Activated naive CD4-positive, alpha-beta T cell treated with anti-CD3 and anti-CD28 coated beads, Interleukin-2, amount 50 U/mL, for 16 hours (primary cell): ENCODE measurements at places on chromosomes 4 and X.

DNA sequence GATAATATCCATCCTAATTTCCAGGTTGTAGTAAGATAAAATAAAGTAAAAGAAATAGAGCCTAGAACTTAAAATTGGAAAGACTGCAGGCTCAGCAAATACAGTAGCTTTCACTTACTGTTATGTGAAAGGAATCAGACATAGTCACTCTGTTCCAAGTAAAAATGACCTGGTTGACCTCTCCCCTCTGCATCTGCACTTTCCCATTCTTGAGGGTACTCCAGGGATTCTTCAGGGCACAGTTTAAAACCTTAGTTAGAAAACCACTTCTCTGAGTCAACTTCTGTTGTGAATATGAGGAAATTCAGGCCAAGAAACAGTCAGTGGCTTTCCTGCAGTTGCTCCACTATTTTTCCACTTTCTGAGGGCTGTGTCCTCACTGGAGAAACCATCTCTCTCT is 42.9 kb downstream of the FRAS1 start:
- DNase-seq, result no peak

GRCh38 chr4:81635739-81636138 is 164.0 kb upstream of the RASGEF1B start:
- no peak for DNase-seq

- DNase-seq, result no peak
Observed at GRCh38 chr4:84878546-84878945, 87.9 kb downstream of the WDFY3 start.

- no peak for DNase-seq
Observed at GRCh38 chr4:2906218-2906617, 57.0 kb downstream of the NOP14 start.

DNA sequence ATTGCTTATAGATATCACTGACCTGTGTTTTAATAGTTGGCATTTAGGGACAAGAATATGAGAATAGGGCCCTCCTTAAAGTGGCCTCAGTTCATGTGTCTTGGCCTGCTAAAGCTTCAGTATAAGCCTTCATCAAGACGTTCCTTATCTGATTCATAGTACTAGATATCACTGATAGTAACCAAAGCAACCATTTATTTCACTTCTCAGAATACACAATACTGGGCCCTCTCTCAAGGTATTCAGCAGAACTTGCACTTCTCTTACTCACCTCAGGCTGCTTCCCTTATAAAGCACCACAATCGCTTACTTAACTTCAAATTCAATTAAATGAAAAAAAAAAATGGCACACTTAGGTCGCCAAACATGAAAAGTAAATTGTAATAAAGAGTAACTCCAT is 259.4 kb upstream of the PCDH7 start:
- DNase-seq, result no peak

DNA sequence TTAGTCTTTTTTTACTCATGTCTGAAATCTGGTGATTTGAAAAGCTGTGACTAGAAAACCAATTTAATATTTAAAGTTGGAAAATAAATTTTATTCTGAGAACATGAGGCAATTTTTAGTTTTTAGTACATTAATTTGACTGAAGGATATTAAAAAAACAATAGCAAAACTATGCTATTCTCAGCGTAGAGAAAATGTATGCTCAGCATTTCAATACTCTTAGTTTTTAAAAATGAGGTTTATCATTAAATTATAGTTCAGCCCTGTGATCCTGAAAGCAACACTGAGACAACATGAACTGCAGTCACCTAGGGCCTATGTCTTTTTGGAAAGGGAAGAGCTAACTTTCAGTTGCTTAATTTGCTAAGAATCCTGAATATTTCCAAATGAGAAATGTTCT is 9.5 kb downstream of the GALNT7 start:
- DNase-seq, result no peak

DNA sequence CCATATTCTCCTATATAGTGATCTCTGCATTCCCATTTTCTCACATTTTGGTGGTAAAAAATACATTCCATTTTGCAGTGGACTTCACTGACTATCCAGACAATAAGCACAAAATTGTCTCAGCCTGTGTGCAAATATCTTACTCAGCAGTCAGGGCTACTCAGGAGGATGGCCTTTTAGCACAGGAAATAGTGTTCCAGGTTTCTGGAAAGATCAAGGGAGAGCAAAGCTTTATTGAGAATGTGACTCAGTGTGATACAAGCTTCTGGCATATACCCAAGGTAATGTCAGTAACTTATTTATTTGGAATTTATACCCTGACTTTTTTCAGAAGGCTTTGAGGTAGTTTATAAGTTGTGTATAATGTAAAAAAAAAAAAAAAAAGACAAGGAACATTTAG is 233.4 kb downstream of the TEX13A start:
- DNase-seq, result no peak

- DNase-seq, result no peak
Observed at GRCh38 chr4:85703096-85703495, 228.1 kb downstream of the ARHGAP24 start.

DNA sequence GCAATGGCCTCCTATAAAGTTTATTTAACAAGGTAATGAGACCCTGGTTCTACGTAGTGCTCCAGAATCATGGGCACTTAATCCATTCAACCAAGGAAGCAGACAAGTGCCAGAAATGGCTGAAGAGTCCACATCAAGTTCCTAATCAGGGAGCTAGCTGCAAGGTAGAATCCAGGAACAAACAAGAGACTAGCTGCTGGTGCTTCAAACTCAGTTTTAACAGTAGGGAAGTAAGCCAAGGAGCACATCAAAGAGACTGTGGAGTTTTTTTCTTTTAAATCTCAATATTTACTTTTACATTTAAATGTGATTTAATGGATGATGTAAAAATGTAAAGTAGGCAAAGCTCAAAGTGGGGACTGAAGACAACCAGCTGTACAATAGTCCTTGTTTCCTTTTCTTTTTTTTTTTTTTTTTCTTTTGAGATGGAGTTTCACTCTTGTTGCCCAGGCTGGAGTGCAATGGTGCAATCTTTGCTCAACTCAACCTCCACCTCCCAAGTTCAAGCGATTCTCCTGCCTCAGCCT is 630.4 kb downstream of the CCSER1 start:
- no peak for DNase-seq

DNA sequence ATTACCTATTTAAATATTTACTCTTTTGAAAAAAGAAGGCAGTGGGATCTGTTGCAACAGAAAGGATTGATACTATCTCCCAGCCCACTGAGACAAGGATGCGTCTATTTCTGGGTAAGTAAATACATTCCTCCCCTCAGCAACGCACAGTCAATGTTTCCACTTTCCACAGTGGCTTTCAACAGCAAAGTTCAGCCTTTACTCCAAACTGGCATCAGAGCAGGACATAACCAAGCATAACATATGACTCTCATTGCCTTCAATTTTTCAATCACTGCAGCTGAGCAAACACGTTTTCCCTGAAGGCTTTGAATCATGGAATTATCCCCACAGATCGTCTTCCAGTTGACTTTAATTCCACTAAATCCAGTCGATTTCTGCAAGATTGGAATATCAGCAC is 160.3 kb upstream of the FRG1 start:
- DNase-seq, result no peak

GRCh38 chr4:112979881-112980421 is 69.5 kb upstream of the ANK2 start:
- no peak for DNase-seq

DNA sequence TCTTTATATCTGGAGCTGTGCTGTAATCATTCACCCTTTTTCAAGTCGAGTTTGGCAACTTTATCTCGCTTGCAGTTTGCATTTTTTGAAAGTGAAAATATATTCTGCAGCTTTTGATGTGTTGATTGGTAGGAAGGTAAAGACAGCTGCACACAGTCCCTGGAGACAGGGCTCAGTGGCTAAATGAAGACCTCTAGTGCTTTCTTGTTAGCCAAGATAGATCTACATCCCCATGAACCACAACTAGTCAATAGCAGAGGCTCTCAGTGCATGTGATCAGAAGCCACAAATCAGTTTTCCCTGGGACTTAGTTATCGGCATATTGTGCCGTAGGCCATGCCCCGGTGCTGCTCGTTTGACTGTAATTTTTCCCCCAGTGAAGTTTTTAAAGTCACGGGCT is 587.7 kb upstream of the PITX2 start:
- DNase-seq, result no peak

DNA sequence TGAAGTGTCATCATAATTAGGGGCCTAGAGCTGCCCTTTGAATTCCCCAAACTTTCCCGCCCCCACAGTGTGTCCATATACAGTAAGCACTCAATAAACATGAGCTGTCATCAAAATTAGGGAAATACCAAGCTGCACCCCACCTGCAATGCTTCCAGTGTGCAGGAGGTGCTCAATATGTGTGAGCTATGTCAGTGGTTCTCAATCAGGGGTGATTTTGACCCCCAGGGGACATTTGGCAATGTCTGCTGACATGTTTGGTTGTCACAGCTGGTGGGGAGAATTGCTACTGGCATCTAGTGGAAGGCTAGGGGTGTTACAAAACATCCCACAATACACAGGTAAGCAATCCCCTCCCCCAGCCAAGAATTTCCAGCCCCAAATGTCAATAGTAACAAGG is 748 bp downstream of the CFP start:
- no peak for DNase-seq

- no peak for DNase-seq
Observed at GRCh38 chrX:72247206-72247942, 8.5 kb upstream of the ERCC6L start.

DNA sequence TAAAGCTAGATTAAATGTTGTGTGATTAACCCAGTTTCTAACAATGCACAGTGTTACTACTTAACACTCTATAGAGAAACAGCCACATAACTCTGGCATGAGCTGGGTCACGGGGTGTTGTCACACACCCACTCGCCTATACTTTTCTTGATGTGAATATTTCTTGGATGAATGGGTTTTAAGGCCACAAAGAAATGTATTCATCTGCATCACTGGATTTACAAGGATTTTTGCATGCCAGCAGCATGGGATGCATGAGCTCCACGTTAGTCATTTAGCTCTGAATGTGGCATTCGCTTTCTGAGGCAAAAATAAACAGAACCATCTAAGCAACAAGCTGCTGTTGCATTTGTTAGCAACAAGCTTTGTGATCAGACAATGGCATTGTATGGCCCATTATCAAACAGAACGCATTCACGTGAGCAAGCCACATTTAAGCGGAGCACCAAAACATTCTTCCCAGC is 89.7 kb downstream of the LRP2BP start:
- no peak for DNase-seq

- no peak for DNase-seq
Observed at GRCh38 chr4:112007391-112007790, 137.9 kb upstream of the FAM241A start.

- no peak for DNase-seq
Observed at GRCh38 chrX:103722505-103722904, 11.8 kb downstream of the TMEM31 start.

- DNase-seq, result no peak
Observed at GRCh38 chr4:96602661-96603060, 762.8 kb downstream of the PDHA2 start.

DNA sequence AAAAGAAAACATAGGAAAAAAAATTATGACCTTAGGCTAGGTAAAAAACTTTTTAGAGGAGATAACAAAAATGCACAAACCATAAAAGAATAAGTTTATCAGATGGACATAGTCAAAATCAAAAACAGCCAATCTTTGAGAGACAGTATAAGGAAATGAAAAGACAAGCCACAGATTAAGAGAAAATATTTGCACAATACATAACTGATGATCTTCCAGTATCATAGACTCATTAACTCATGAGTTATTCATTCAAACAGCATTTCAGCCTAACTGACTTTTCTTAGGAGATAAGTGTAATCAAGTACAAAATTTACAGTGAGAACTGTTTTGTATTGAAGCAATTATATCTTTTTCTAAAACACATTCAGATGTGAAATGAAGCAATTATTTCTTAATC is 183.8 kb downstream of the FBXO8 start:
- DNase-seq, result no peak

GRCh38 chr4:172050911-172051310 is 237.7 kb downstream of the GALNTL6 start:
- DNase-seq, result no peak

- DNase-seq, result no peak
Observed at GRCh38 chrX:54950730-54951375, 30.2 kb downstream of the TRO start.

DNA sequence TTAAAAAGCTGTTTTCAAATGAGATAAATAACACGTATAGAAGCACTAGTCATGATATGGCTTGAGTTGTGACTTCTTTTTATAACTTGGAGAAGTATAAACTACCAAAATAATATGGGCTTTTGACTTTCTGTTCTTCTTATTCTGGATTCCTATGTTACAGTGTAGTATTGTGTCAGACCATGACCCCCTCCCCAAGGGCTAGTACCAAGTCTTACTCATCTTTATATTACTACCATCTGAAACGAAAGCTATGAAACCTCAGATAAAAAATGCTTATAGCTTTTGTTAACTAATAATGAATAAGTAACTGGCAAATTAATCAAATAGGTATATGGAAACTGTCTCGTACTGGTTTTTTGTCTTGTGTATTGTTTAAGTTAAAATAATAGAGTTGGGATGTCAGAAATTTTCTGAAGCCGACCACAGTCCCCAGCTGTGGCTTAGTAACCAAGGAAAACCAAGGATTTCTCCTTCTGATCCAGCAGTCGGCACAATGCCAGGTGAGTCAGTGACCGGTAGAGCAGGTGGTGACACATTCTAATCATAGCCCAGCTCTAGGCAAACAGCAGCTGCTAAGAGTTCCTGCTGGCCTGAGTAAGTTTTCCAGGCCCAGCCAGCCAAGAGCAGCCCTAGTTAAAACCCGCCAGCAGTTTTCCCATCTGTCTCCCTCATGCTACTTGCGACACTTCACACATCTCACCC is 163.3 kb upstream of the PRDX4 start:
- DNase-seq, result no peak

DNA sequence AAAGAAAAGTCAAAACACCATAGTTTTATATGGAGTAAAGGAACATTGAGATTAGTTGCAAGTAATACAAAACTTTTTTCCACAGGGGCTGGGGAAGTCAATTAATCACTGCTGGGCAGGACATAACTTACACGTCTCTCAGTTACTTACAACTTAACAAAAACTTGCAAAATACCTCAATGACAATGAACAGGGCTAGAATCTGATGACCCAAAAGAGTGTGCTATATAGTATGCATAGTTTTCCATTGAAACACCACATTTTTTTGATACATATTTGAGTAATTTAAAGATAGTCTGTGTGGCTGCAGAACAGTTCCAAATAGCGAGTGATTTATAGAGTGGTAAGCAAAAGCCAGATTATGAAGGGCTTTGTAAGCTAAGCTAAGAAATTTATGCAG is 172.3 kb upstream of the TRPC5 start:
- no peak for DNase-seq

- DNase-seq, result no peak
Observed at GRCh38 chr4:54213001-54213400, 16.1 kb upstream of the PDGFRA start.

DNA sequence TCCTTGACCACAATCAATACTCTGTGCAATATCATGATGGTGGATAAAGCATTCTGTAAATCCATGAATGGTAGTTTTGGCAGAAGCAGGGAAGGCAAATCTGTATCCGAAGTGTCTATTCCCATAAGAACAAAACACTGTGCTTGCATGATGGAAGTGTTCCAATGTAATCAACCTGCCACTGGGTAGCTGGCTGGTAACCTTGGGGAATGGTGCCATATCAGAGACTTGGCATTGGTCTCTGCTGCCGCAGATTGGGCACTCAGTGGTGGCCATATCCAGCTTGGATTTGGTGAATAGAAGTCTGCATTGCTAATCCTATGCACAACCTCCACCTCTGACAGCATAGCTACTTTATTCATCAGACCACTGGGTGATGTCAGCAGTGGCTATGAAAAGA is 114.3 kb upstream of the EMCN start:
- no peak for DNase-seq
